Hypothalamus (tissue), 51 donors: ENCODE measurements at places on chromosomes 12 and 14.

DNA sequence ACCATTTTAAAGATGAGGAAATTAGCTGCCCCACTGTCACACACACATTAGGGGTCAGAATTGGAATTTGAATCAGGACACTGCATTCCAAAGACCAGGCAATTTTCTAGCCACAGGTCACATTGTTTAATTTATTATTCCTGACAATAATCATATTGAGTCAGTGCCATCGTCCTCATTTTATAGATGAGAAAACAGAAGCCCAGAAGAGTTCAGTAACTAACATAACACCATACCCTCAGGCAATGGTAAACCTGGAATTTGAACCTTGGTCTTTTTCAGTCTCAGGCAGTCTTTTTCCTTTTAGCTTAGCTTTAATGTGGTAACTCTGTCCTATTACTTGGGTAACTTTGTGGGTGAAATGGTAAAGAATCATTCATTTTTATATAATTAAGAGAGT, 330.3 kb upstream of the SYT1 start:
- no peak for DNase-seq

DNA sequence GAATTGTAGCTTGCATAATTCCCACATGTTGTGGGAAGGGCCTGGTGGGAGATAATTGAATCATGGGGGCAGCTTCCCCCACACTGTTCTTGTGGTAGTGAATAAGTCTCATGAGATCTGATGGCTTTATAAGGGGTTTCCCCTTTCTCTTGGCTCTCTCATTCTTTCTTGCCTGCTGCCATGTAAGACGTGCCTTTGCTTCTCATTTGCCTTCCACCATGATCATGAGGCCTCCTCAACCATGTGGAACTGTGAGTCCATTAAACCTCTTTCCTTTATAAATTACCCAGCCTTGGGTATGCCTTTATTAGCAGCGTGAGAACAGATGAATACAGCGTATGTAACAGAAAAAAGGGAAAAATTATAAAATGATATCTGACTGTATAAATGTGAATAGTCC, 21.1 kb downstream of the C12orf71 start:
- no peak for DNase-seq

DNA sequence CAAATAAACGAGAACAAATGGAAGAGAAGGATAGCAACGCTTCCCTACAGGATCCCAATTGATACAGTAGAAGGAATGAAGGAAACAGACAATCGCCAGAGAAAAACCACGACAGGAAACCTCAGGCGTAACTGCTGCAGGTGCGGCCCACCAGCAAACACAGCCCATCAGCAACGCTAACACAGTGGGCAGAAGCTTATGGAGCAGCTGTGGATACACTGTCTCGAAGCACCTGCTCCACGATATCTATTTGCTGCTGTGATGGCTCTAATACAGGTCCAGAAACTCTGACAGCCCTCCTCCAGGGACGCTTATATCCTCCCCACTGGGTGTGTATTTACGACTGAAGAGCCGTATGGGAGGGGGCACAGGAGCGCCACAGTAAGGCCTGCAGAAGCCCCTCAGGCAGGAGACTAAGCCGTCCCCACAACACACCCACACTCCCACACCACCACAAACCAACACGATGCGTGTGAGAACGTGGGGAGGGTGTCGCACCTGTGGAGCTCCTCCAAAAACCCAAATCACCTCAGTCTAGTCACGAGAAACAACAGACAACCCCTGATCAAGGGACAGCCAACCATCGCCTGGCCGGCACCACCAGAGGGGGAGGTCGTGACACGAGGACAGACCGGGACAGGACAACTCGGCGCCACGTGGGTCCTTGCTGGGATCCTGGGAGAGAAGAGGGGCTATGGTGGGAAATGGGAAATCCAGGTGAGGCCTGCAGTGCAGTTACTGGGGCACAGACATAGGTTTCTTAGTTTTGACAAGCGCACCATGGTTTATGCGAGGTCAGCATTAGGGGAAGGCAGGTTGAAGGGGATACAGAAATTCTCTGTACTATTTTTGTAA, 24.0 kb downstream of the POLE start:
- no peak for DNase-seq

- DNase-seq = no peak
These were observed 7.3 kb upstream of the KRT7 start for GRCh38 chr12:52225752-52226151.

- DNase-seq = no peak
These were observed 300.3 kb downstream of the ZFP36L1 start for GRCh38 chr14:68492381-68493151.

DNA sequence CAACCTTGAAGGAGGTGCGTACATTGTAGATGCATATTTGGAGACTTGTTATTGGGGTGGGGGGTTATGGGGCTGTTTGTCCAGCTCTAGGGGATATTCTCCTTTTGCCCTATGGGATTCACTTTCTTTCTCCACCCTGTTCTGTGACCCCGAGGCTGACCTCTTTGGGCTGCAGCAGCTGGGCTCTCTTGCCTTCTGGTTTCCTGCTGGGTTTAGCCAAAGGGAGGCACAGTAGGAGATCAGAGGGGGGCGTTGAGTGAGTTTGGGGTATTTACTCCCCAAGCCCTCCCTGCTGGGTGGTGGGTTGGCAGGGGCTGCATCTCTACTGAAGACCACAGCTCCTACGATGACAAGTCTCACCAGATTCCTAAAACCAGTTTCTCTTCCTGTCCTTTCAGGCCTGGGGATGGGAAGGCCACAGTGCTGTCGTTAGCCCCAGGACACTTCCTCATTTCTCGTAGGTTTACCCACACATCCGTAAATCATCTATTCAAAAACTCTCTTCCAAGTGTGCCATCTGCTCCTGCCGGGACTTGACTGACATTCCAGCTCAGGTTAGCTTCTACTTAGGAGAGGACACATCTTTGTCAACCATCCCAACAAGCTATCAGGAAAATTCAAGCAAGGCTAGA, 127.1 kb downstream of the TMEM30B start:
- DNase-seq = no peak

- no peak for DNase-seq
These were observed 147.4 kb downstream of the BCL11B start for GRCh38 chr14:99124482-99125105.

- DNase-seq = no peak
These were observed 14.7 kb upstream of the SLC25A3 start for GRCh38 chr12:98578821-98579220.
